Stimulated activated CD8-positive, alpha-beta memory T cell treated with anti-CD3 and anti-CD28 coated beads, Interleukin-7, amount 100 ng/mL, for 1 hour (primary cell): ENCODE measurements at places on chromosomes 7 and 10.

- DNase-seq = no peak
Observed at GRCh38 chr10:2326411-2326810, 589.1 kb upstream of the ADARB2 start.

GRCh38 chr10:128095027-128095752 lies 31.0 kb downstream of the MKI67 start:
- DNase-seq = no peak

- no peak for DNase-seq
Observed at GRCh38 chr7:156759579-156760202, 119.1 kb downstream of the RNF32 start.

GRCh38 chr10:93591065-93591808 lies 9.8 kb downstream of the RBP4 start:
- DNase-seq = no peak

DNA sequence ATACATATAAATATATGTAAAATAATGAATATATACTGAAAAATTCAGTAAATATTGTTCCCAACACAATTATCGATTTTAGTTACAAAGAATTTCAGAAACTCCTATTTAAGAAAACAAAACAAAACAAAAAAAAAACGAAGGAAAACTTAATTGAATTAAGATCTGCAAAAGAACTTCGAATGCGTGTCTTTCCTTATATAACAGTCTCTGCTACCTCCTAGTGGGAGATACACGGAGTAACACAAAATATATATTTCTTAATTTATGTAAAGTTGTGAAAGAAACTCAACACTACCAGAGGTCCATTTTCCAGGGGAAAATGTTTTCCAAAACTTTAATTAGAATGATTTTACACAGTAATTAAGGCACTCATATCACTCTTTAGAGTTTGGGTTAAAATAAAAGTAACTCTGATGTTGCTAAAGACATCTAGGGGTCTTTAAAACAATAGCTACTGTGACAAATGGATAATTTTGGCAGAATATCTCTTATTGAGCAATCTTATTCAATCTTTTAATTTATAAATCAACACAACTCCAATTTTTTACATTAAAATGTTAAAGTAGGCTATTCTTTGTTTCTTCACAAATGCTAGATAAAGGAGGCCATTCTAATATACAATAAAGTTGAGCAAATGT lies 41.6 kb downstream of the NEBL start:
- no peak for DNase-seq

DNA sequence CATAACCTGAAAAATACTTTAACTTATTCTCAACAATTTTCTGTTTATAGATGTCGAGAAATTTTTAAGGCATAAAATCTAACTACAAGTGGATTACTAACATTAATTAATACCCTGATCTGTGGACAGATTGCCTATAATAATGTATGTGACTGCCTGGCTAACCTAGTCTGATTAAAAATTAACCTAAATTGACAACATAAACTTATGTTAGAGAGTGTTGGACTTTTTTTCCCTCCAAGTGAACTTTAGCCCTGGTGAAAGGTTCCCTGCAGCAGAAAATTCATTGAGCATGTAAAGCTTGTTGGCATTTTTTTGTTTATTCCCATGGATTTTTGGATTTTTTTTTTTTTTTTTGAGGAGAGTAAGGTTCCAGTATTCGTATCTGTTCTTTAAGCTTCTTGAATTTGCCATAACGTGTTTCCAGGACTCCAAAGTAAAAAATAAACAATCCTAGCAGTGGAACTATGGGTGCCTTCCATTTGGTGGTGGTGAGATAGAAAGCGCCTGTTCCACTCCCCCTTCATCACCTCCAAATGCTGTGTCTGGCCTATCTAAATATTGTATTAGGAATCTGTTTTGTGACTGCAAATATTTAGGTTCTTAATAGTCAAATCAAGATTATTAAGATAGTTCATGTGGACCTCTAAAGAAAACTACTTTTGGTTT lies 36.1 kb downstream of the NET1 start:
- no peak for DNase-seq

GRCh38 chr7:129843978-129844840 lies 108.6 kb downstream of the UBE2H start:
- no peak for DNase-seq

- DNase-seq = no peak
Observed at GRCh38 chr7:77409005-77409738, 7.0 kb downstream of the GSAP start.

DNA sequence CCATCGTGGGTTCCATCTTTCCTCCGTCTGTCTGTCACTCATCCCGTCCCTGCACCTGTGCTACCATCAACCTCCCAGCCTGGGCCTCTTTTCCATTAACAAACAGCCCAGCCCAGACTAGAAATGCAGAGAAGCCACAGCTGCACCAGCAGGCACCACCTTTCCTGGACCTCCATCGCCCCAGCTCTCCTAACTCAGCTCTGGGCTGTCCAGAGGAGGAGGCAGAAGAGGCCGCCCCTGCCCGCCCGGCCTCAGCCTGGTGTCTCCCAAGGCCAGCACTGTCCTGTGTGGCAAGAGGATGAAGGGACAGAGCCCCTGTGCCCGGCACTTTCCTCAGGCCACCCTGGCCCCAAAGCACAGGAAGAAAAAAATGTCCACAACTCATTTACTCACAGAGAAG lies 225.6 kb downstream of the PTPRN2 start:
- no peak for DNase-seq

DNA sequence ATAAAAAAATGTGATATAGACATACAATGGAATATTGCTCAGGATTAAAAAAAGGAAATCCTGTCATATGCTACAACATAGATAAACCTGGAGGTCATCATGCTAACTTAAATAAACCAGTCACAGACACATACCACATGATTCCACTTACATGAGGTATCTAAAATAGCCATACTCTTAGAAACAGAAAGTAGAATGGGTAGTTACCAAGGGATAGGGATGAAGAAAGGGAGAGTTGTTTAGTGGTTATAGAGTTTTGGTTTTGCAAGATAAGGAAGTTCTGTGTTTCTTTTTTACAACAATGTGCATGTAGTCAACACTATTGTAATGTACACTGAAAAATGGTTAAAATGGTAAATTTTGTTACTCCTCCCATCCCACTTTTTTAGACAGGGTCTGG lies 30.5 kb downstream of the BICC1 start:
- no peak for DNase-seq

DNA sequence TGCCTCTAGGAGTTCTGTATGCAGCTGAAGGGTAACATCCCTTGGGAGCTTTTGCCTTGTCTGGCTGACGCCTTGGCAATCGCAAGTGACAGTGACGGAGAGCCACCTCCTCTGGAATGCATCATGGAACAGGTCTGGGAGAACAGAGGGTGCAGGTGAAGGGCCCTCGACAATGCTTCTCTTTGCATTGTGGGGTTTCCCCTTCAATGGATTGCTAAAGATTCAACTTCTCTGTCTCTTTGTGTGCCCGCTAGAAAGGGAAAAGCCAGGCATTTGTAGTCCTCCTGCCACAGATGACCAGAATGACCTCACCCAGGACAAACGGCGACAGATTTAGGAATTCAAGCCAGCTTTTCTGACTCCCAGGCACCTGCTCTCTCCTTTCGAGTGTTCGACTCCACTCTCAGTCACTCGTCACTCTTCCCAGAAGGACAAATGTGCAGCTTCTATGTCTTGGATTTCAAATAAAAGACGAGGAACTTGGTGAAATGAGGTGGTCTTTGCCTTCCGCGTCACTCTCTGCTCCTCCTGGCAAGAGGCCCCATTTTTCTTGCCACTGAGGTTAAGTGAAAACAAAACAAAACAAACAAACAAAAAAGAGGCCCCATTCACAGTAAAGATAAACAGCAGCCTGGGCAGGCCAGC lies 26.1 kb downstream of the IL2RA start:
- DNase-seq = no peak

DNA sequence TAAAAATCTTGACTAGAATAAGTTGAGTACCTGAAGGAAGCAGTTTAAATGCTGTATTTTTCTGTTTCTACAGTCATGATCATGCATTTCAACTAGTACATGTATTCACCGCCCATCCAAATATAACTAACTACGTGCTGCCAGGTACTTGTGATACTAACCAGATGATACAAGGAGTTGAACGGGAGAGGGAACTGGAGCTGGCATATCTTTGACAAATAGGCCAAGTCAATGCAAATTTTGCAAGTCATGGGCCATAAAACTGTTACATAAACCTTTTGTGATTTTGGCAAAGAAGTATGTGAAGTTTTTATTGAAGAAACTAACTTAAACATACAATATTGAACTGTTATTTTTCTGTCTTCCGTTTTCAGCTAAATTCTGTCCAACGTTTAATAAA lies 14.5 kb downstream of the NUP42 start:
- DNase-seq = no peak

GRCh38 chr7:91114232-91114631 lies 150.0 kb upstream of the FZD1 start:
- DNase-seq = no peak

DNA sequence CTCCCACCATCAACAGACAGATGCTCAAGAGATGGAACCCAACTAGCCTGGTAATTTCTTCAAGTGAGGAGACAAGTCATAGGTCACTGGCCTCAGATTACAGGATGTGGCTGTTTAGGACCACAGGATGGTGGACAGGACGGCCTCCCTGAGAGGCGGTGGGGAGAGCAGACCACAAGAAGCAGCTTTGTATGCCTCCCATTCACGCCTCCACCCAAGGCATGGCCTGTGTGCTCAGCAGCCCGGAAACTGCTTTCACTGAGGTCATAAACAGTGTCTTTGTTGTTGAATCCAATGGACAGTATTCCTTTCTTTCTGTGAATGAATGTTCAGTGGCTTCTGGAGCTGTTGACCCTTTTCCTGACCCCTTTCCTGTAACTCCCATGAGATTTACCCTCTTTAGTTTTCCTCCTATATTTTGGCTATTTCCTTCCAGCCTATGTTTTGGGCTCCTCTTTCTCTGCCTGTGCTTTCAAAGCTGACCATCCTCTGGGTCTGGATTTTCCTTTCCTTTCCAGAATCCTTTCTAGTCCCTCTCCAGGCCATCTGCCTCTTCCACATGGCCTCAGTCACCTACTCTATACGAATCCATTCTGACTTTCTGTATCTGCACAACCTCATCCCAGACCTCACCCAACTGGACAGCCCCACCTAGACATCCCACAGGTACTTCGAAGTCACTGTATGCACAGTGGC lies 32.4 kb upstream of the INPP5F start:
- no peak for DNase-seq

DNA sequence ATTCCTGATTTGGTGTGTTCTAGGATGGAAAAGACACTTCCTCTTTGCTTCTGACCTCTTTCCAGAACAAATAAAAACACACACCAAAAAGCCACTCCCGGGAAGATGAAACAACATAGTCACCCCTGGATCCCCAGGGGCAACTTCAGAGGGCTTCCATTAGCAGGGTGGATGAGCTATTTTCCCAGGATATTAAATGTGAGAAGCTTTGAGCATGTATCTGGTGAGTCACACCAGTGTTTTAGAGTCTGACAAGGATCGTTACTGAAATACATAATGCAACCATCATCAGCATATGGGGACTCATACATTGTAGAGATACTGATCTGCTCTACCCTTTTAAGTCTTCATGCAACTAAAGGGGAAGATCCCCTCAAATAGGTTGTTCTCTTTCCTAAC lies 115.5 kb upstream of the ZNF438 start:
- no peak for DNase-seq

- peak; percentile 50 for DNase-seq
Observed at GRCh38 chr10:95183271-95184230, 10.5 kb upstream of the ACSM6 start.

DNA sequence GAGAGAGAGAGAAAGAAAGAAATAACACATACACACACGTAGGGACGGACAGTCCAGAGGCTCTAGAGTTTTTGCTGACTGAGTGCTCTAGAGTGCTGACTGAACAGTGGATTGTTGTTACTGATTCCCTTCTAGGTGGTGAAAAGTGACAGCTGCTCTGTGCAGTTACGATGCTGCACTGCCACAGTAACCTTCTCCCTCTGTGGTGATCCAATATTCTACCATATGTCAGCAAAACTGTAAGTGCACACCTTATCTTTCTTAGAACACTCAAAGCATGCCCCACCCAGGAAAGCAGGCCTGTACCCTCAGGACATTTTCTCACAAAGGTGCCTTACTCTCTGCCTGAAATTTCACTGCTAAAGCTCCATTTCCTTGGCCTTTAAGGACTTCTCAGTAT lies 1023.5 kb downstream of the TYW1 start:
- no peak for DNase-seq

- DNase-seq = no peak
Observed at GRCh38 chr7:150967349-150967748, 10.8 kb downstream of the KCNH2 start.

DNA sequence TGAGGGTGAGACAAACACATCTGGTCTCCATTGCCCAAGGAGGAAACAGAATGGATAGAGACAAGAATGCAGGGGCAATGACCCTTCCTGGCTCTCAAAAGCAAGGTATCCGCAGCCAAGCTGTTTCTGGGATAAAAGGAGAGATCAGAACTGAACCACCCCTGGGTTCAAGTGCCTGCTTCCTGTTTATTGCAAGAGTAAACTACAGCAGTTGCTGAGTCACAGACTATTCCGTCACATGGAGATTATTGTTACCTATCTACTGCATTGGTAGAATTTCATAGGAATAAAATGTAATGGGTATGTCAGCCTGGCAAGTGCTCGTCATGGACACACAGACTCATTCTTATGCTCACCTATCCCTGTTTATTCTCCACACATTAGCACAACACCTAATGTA lies 821.6 kb downstream of the GRID1 start:
- no peak for DNase-seq

GRCh38 chr7:94907026-94907810 lies at the start of gene PPP1R9A:
Gene PPP1R9A (plus strand): TSS chr7:94907594. CDS start chr7:94910114, 2,520 bp downstream.
- DNase-seq = no peak

- no peak for DNase-seq
Observed at GRCh38 chr7:55458351-55458750, 93.2 kb downstream of the LANCL2 start.

DNA sequence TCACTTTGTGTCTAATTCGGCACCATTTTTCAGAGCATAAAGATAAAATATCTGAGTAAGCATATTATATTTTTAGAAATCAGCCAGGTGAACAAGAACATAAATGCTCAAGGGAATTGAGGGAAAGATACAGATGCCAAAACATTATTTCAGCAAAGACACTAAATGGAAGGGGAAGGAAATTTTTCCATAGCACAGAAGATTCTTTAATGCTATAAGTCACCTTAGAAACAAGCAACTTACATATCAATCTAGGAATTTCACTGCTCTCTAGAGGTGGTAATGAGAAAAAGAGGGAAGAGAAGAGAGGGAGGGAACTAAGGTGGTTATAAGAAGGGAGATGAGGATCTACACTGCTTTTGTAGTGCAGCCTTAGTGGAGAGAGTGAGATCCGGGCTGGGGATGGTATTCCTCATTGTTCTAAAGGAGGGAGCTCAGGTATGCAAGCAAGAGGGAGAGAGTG lies 20.4 kb downstream of the ZNF365 start:
- no peak for DNase-seq

GRCh38 chr10:15419279-15419874 lies 48.3 kb upstream of the FAM171A1 start:
- peak; percentile 8 for DNase-seq

- DNase-seq = no peak
Observed at GRCh38 chr10:44934416-44935200, 23.5 kb downstream of the TMEM72 start.

GRCh38 chr10:78342827-78343653 lies 309.4 kb downstream of the RPS24 start:
- no peak for DNase-seq
